ENCODE measurements at places on chromosomes 7 and 10. TPM values are rescaled to one million over a fixed set of nuclear protein-coding genes. Genes with fewer than 3 reads are reported as not detected.

Gene ZDHHC6
- total RNA-seq = 34.6 TPM

Gene SFXN2
- 7.7 TPM for total RNA-seq

Gene RET
- total RNA-seq = 0.22 TPM

Gene SVIL
- total RNA-seq = 12.9 TPM

Gene GNB2
- total RNA-seq = 165 TPM

Gene GSTO2
- total RNA-seq = 0.22 TPM

Gene GCK
- total RNA-seq = not detected

Gene MALRD1
- not detected for total RNA-seq

Gene CYP17A1
- not detected for total RNA-seq

Gene AASS
- total RNA-seq = 27.6 TPM

Gene CTTNBP2
- not detected for total RNA-seq

Gene VOPP1
- total RNA-seq = 23.9 TPM

Gene CRHR2
- total RNA-seq = not detected

Gene EXOC6
- total RNA-seq = 36.3 TPM

Gene MMD2
- total RNA-seq = not detected

Gene SLC39A12
- not detected for total RNA-seq

Gene SAMD9
- 35.1 TPM for total RNA-seq

Gene PPP1R17
- total RNA-seq = not detected

Gene ANKRD30A
- total RNA-seq = not detected

Gene LRRN3
- total RNA-seq = 3.7 TPM

Gene FFAR4
- total RNA-seq = not detected

Gene CLIP2
- 69.2 TPM for total RNA-seq

Gene UNCX
- total RNA-seq = not detected

Gene OPN4
- total RNA-seq = not detected

Gene STOX1
- total RNA-seq = 0.43 TPM

Gene UCMA
- total RNA-seq = not detected

Gene GDF2
- total RNA-seq = 0.14 TPM

Gene ITPRID1
- not detected for total RNA-seq

Gene ATOH7
- total RNA-seq = not detected

Gene MMP21
- total RNA-seq = not detected

Gene AGR2
- total RNA-seq = not detected

Data from placental pericyte (primary cell).